ENCODE measurements at places on chromosomes 1 and 21. TPM values are rescaled to one million over a fixed set of nuclear protein-coding genes. Genes with fewer than 3 reads are reported as not detected.
A peak's percentile ranks its signal among the peaks of the same experiment; 100 is the strongest.

PLA2G2C gene
- total RNA-seq: not detected

TACSTD2 gene
- total RNA-seq: under 0.01 TPM

TMEM81 gene
- total RNA-seq: 3.3 TPM

HSD3B1 gene
- not detected for total RNA-seq

AKR7A3 gene
- total RNA-seq: 1.2 TPM

CD2 gene
- total RNA-seq: not detected

DNA sequence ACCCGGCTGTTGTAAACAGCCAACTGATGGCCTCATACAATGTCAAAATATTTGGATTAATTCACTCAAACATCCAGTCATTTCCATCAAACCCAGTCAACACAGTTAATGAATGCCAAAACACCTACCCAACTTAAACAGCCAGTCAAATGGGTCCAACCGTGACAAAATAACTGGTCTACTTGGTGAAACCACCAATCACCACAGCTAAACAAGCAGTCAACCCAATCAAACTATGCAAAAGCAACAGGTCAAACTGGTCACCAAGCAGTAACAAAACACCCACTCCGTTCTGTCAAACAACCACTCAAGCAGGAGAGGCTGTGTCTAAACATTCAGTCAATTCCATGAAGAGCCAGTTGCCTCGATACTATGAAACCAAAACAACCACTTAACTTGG, 119.2 kb downstream of the FOXD2 start:
- no peak for DNase-seq

GRCh38 chr1:3168678-3169077, 99.7 kb downstream of the PRDM16 start:
- no peak for DNase-seq

- peak; percentile 6 for DNase-seq
These were observed 123.3 kb downstream of the PCNX2 start for GRCh38 chr1:233172201-233172600.

DNA sequence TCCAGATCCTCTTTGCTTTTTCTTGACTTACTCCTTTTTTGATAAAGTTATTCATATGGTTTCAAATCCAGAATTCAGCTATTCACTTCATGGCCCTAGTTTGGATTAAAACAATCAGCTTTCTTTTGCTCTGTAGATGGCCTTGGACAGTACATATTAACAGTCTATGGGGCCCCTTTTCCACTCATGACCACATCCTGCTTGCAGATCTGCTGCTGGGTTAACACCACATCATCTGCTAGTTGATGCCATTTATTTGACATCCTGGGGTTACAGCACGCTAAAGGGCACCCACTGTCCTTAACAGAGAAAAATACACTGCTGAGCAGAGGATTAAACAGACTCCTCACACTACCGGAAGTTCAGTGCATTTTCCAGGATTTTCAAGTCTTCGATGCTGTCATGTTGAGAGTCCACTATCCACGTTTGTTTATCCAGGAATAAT, 941 bp upstream of the IFI16 start:
- no peak for DNase-seq

DNA sequence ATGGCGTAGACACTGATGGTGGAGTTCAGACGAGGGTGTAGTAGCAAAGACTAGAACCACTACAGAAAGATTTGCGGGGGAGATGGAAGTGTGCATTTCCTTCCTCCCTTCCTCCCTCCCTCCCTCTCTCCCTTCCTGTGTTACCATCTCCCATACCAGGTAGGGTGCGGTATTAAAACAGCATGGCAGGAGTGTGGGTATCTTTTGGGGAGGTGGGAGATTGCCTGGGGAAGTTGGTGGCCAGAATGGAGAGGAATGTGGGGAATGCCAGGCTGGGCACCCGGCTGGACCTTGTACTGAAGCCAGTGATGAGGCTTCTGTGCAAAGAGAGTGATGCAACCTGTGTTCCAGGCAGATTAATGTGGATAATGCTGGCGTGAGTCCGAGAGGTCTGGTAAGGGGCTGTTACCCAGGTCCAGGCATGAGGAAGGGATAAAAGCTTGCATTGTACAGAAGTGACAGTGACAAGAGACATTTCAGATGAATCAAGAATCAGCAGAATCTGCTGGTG, 30.3 kb upstream of the PPP2R5A start:
- DNase-seq: no peak

GRCh38 chr1:30330644-30331043, 392.7 kb downstream of the MATN1 start:
- no peak for DNase-seq

DNA sequence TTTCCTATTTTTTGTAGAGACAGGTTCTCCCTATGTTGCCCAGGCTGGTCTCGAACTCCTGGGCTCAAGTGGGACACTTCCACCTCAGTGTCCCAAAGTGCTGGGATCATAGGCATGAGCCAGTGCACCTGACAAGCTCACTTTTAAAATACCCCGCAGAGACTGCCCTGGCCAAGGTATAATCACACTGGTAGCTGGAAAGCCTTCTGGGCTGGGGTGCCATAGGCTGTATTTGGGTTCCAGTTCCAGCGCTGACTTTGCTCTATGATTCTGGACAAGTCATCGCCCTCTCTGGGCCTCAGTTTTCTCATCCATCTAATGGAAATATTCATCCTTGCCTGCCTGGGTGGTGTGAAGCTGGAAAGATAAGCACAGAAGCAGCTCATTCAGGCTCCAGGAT, 10.4 kb downstream of the LDLRAD1 start:
- no peak for DNase-seq

DNA sequence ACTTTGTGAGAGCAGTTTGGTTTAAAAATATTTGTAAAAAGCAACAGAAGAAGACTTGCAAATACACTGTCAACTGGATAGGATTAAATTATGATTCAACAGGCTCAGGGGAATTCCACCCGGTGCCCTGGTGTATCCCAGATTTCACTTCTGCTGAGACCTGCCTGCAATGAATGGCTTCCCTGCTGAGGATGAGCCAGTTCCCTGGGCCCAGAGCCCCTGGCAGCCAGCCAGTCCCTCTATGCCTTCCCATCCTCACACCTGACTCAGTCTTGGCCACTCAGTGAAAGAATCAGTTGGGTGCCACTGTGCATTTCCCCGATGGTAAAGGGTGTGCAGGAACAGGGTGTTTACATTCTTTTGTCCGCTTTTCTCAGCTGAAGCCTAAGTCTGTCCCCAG, 64.4 kb downstream of the KCTD3 start:
- no peak for DNase-seq

- no peak for DNase-seq
These were observed at the start of gene PLA2G4A for GRCh38 chr1:186828611-186829454. PLA2G4A (plus strand) TSS chr1:186828949; CDS start chr1:186854355, 25,406 bp downstream.

GRCh38 chr1:164743976-164744375, 185.0 kb downstream of the PBX1 start:
- DNase-seq: no peak

DNA sequence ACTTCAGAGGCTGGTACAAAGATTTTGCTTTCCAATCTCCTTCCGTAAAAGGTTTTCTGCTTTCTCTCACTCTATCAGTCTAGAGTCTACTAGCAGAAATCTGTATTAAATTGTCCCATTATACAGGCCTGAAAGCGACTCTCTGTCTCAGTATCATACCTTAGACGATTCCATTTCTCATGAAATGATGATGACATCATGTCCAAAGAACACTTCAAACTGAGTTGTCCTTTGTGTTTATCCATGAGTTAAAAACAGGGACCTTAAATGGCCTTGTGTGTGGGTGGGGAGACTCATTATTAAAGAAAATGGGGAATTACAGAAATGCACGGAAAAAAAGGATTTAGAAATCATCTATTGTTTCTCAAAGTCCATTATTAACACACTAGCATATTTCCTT, 21.0 kb upstream of the SLC44A3 start:
- DNase-seq: no peak

DNA sequence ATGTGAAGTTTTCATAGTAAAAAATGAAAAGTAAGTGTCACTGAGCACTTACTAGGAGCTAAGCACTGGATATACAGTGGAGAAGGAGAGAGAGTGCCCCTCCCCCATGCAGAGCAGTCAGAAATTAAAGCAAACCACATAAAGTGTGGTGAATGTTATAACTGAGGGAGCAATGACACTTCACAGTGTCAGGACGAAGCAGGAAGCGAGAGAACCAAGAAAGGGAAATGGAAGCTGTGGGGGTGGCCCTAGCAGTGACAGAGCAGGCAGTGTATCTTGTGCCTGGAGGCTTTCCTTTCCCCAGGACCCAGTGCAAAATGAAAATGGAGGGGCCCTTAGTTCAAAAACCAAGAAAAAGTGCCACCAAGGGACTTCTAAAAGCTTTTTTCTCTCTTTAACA, 21.5 kb upstream of the RCAN3 start:
- DNase-seq: no peak
